Hematopoietic multipotent progenitor cell (in vitro differentiated cells): ENCODE measurements at places on chromosomes 5 and 9.

- no peak for DNase-seq
These were observed 30.0 kb downstream of the FGF18 start for GRCh38 chr5:171449426-171449825.

GRCh38 chr5:80961376-80962281 is 1.5 kb downstream of the RASGRF2 start:
- DNase-seq = no peak

GRCh38 chr9:110104261-110104809 is 103.6 kb downstream of the C9orf152 start:
- no peak for DNase-seq

- no peak for DNase-seq
These were observed 739.3 kb downstream of the NR2F1-AS1 start for GRCh38 chr5:92841604-92842155.

GRCh38 chr5:169848271-169848670 is 132.0 kb downstream of the INSYN2B start:
- no peak for DNase-seq

DNA sequence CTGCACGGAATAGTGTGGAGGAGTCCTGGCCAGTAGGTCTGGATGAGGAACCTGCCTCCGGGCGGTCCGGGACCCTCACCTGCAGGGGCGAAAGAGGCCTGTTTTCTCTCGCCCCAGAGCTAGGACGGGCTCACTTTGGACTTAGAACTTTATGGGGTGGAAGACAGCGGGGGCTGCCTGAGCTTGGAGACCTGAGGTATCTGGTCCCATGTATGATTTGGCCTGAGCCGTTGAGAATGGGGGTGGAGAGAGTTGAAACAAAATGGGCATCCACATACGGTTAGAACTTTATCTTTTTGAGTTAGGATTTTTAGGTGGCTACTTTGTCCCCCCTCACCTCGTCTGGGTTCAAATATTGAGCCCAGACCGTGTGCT is 681 bp upstream of the ETF1 start:
- no peak for DNase-seq

DNA sequence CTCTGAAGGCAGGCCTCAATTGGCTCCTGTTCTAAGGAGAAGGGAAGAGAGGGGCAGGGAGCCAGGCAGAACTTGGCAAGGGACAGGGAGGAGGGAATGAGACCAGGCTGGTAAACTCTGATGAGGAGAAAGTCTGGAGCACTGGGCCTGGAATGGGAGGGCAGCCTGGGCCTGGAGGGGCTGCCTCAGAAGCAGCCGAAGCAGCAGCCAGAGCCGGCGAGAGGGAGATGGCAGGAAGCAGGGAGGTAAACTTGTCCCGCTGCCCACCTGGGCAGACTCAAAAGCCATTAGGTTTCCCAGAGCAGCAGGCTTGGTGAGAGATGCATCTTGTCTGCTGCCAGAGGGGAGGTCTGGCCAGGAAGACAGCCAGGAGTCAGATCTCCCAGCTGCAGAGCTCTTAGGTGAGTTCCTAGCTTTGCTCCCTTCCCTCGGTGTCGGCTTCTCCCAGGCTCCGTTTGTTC is 37.0 kb upstream of the CRB2 start:
- no peak for DNase-seq

GRCh38 chr9:36284226-36284625 is 26.0 kb upstream of the GNE start:
- no peak for DNase-seq

- DNase-seq = no peak
These were observed 408.5 kb downstream of the KIAA0825 start for GRCh38 chr5:94209774-94210355.

DNA sequence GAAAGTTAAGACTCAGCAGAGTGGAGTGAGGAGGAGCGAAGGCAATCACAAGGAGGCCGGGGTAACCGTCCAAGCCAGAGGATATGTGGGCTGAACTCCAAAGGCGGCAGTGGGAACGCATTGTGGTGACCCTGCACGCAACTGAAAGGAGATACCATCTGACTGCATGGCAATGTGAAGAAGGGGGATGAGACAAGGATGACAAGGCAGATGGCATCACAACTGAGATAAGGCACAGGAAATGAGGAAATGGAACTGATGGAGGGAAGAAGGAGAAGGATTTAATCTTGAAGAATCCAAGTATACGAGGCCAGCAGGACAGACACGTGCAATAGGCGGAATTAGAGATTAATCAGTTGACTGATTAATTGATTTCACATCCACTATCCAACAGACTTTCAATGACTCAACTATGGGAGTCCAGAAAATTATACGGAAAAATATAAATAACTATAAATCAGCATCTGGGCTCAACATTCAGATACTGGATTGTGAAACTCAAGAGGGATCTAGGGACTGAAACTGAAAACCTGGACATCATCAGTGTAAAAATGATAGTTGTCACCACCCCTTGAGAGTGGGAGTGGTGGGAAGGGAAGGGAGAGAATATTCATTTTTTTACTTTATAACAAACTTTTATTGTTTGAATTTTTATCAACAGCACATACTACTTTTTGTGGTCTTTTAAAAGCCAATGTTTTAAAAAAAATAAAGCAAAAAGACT is 86.1 kb downstream of the ARL15 start:
- no peak for DNase-seq

DNA sequence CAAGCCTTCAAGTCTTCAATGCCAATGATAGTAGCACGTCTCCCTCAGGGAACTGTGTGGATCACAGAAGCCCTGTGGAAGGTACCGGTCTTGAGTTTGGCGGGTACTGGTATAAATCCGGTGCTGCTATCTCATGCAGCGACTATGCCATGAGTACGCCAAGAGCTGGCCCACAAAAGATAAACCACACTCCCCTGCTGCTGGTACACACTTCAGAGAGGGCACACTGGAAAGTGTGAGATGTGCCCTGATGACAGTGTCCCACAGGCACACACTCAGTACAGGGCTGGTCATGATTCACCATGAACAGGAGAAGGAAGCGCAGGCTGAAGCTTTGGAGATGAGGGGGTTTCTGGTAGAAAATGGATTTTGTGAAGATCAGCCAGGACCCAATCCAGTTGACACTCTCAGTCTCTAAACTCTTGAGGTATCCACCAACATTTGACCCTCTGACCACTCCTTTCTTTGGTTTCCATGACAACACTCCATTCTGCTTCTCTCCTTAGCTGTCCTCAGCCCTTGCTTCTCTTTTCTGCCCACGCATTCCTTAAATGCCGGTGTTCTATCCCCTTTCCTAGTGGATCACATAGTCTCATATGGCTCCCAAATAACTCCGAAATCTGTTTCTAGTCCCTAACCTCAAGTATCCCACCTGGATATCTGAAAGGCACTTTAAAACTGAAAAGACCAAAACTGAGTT is 5.1 kb downstream of the AMACR start:
- no peak for DNase-seq

GRCh38 chr9:91162311-91162710 is 199.4 kb downstream of the AUH start:
- peak; percentile 51 for DNase-seq

GRCh38 chr9:121213136-121213806 is 11.6 kb upstream of the RAB14 start:
- DNase-seq = peak; percentile 26

DNA sequence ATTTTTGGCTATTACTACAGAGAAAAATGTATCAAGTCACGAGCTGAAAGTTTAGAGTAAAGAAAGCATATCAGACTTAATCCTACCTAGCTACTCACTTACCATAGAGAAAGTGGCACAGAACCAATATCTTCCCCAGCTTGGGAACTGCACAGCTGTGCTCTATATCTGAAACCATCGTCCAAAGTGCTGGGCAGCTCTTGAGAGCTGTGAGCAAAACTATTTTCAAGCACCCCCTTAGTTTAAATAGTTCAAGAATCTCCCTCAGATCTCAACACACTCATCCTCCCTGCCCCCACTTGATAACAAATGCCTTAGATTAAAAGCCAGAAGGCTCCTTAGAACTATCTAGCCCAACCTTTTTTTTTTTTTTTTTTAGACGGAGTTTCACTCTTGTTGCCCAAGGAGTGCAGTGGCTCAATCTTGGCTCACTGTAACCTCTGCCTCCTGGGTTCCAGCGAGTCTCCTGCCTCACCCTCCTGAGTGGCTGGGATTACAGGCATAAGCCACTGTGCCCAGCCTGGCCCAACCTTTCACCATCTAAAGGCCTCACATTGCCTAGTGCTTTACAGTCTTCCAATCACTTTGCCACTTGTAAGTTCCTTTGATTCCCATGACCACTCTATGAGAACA is 94.2 kb upstream of the APC start:
- DNase-seq = no peak

GRCh38 chr5:166602271-166602670 is 1689.2 kb upstream of the WWC1 start:
- no peak for DNase-seq

DNA sequence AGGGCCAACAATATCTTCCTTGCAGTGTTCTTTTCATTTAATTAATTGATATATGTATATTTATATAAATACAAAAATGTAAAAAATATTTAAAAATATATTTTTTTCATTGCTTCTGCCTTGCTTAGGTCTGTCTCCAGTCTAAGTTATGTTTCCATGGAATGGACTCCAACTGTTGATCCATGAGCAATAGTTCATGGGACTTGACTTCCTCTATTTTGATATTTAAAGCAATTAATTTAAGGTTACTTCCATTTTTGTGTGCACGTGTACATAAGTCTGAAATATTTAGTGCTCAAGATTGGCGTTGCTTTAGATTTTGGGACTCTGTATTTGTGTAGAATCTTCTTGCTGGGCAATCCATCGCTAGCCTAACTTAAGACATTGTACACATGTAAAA is 155.3 kb upstream of the KLF9 start:
- DNase-seq = no peak

DNA sequence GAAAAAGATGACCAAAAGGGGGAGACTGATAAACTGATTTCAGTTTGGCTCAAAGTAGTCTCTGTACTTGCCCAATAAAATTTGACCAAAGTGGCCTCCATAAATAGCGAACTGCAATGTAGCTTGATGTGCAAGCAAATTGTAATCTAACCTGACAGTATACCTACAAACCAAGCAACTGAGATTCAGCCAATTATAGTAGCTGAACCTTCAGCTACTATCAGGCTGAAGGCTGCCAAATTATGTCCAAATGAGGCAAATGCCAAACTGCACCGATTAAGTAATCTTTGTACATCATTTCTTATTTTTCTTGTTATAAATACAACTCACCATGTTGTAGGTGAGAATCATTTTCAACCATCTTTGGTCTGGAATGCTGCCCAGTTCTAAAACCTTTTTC is 390.6 kb downstream of the CDH9 start:
- DNase-seq = no peak

DNA sequence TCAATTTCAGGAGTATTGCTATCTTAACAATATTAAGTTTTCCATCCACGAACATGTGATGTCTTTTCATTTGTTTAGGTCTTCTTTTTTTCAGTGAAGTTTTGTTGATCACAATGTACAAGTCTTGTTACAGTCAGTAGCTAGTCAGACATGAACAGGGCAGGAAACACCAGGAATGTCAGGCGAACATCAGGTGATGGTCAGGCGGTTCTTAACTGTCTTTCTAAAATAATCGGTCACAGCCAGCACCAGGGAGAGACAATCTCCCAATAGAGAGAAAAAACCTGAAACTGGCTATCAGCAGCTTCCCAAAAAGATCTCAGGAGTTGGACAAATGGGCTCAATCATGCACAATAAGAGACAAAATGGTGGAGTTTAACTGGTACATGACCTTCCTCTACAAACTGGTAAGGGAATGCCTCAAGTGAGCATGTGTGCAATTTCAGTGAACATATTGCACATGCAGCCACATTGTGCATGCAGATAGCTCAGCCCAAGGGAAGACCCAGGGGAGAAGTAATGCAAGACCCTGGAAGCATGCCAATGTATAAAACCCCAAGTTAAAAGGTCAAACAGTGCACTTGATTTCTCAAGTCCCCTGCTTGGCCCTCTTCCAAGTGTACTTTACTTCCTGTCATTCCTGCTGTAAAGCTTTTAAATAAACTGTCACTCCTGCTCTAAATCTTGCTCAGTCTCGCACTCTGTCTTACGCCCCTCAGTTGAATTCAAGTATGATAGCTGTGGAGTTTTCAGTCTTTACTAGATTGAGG is 176.1 kb upstream of the RASEF start:
- peak; percentile 16 for DNase-seq

DNA sequence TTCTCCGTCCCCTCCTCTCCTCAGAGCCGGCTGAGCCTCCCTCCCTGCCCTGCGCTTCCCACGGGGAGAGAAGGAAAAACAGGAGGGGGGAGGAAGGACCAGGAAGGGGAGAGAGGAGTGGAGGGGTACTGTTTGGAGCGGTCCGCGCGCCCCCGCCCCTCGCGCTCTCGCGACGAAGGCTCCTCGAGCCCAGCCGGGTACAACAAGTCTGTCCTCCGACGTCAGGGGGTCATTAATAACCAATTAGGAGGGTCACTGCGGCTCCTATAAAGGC is 480 bp upstream of the PRDM12 start:
- no peak for DNase-seq

- DNase-seq = no peak
These were observed 119.6 kb downstream of the PRDM9 start for GRCh38 chr5:23626961-23627360.

- DNase-seq = no peak
These were observed 38.7 kb upstream of the RAB3C start for GRCh38 chr5:58544195-58544594.

DNA sequence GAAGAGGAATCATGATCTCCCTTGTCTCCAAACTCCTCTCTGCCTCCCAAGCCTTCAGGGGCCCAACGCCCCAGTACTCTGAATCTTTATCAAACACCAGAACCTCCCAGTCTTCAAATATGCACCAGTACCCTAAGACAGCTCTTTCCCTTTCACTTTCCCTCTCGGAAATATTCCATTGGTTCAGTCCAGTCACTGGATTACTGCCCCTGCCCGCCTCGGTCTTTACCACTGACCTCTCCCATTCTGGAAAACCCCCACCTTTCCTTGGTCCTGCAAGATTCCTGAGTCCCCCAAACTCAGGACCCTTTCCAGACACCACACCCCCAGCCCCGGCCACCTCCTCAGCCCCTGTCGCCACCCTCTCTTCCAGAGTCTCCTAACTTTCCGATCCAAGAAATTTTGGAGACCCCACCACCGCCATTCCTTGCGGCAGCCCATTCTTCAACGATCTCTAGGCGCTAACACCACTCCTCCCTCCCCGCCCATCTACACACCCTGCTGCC is 674 bp downstream of the C5orf15 start:
- no peak for DNase-seq
